Inflammatory macrophage treated with lipopolysaccharide for 4 hours (primary cell): ENCODE measurements at places on chromosomes 1 and 21.

DNA sequence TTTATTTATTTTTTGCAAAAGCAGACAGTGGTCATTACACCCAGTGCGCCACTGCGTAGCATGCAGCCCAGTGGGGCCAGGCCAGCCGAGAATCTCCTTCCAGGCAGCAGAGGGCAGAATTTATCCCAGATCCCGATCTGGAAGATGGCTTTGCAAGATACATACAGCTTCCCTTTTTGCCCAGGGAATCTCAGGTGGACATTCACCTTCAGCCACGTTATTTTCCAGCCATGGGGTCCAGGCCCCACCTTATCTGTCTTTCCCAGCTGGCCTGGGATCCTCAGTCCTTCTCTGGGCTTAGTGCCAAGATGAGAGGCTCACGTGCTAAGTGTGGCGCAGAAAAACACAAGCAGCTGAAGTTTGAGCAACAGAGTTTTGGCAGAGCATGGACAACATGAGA, 123.6 kb downstream of the AJAP1 start:
- no peak for DNase-seq

- DNase-seq, result peak; percentile 46
These were observed 262.1 kb upstream of the SGIP1 start for GRCh38 chr1:66271904-66272254.

- DNase-seq, result no peak
These were observed 46.5 kb downstream of the LUZP1 start for GRCh38 chr1:23122023-23122748.

DNA sequence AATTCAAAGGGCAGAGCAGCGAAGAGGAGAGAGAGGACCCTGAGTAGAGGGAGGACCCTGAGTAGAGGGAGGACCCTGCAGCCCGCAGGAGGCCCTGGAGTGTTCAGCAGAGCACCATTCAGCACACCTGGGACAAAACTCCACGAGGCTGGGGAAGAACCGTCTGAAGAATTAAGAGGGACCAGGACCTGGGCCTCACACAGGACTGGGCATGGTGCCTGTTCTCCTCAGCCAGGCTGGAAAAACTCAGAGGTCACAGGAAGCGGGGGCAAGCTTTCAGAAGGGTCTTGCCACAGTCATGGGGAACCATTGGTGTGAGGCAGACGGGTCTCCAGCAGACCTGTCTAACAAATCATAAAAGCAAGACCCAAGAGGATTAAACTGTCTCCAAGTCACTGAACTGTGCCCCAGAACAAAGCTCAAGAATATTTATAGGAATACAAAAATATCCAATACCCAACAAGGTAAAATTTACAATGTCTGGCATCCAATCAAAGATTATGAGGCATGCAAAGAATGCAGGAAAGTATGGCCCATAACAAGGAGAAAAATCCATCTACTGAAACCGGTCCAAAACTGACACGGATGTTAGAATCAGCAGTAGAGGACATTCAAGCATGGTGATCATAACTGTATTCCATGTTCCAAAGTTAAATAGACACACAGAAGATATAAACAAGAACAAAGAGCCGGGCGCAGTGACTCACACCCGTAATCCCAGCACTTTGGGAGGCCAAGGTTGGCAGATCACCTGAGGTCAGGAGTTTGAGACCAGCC, 30.6 kb downstream of the MORN1 start:
- no peak for DNase-seq

DNA sequence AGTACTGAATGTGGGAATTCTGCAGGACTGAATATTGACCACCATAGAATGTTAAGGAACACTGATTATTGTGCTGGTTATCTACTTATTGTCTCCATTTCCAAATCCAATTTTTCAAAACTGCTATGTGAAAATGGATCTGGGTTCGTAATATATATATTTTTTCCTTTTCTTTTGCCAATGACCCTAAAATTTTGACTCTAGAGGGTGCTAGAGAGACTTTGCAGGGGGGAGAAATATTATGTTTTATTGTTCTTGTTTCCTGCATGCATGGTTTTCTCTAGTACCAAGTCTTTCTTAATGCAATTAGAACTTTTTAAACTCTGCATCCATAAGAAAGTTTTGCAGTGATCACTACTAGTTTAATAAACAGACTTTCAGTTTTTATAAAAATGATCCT, 1256.9 kb downstream of the BRINP3 start:
- no peak for DNase-seq

DNA sequence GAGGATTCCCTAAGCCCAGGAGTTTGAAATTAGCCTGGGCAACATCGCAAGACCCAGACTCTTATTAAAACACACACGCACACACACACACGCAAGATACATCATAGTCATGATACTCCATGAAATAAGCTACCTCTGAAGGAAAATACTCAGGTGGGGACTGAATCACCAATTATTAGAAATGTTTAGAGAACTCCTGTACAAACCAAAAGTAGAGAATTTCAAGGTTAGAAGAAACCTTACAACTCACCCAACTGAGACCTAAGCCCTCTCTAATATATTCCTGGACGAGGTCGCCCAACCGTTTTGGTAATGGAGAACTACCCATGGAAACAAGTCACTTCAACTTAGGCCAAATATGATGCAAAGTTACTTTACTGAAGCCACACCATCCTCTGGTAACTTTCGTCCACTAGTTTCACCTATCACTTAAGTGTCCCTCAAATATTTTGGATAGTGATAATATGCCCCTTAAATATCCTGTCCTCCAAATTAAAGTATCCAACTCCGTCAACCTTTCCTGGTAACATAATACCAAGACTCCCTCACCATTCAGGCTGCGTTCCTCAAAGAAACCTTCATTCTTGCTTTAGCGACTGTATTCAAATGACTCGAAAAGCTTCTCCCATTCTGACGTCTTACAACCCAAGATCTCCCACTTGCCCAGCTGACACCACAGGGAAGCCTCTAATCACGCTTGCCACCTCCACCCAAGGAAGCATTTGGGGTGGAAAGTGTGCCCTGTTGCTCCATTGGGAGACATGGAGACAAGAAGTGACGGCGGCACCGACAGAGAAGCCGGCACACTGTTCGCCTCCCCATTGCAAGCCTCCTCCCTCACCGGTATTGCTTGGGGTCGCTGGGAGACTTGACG, 856 bp downstream of the NRDC start:
- DNase-seq, result peak; percentile 74

DNA sequence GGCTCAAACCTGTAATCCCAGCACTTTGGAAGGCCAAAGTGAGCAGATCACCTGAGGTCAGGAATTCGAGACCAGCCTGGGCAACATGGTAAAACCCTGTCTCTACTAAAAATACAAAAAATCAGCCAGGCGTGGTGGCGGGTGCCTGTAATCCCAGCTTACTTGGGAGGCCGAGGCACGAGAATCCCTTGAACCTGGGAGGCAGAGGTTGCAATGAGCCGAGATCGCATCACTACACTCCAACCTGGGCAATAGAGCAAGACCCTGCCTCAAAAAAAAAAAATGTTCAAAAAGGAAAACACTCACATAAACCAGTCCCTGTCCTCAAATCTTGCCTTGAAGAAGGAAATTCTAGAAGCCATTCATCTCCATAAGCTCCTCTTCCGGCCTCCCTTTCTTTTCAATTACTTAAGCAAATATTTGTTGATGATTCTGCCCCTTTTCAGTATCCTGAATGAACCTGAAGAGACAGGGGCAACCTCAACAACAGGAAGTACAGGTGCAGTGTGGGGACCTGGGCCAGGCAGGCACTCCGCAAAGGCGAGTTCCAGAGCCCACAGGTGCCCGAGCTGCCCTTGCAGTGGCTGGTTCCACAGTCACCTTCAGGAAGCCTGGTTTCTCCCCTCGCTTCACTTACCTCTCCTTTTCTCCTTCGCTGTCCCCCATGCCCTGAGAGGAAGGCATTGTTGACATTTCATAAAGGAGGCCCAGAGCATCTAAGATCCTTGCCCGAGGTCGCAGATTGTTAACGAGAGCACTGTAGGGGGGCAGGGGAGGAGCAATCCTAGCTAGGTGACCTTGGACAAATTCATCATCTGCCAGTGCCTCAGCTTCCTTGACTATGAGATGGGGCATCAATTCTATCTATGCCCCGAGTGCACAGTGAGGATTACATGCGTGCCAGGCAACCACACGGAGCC, 8.9 kb upstream of the LEFTY1 start:
- no peak for DNase-seq

GRCh38 chr1:91791691-91792488, 94.1 kb downstream of the TGFBR3 start:
- DNase-seq, result no peak

DNA sequence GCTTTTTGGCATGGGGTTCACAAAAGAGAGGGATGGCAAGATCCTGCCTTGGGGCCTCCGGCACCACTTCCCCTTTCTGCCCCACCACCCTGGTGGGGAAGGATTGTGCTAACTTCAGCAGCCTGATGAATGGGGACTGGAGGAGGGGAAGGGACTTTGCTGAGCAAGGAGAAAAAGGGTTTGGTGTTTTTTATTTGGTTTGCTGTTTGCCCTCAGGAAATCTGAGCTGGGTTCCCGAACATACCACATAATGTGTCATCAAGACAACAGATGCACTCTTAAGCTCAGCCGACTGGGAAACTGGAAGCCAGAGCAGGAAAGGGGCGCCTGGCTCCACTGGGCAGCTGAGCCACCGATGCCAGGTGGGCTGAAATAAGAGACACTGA, 19.8 kb downstream of the OLFML2B start:
- peak; percentile 55 for DNase-seq

- DNase-seq, result no peak
These were observed 89.7 kb upstream of the IFFO2 start for GRCh38 chr1:19045898-19046880.

- DNase-seq, result no peak
These were observed 110.5 kb upstream of the COL11A1 start for GRCh38 chr1:103218821-103219220.

DNA sequence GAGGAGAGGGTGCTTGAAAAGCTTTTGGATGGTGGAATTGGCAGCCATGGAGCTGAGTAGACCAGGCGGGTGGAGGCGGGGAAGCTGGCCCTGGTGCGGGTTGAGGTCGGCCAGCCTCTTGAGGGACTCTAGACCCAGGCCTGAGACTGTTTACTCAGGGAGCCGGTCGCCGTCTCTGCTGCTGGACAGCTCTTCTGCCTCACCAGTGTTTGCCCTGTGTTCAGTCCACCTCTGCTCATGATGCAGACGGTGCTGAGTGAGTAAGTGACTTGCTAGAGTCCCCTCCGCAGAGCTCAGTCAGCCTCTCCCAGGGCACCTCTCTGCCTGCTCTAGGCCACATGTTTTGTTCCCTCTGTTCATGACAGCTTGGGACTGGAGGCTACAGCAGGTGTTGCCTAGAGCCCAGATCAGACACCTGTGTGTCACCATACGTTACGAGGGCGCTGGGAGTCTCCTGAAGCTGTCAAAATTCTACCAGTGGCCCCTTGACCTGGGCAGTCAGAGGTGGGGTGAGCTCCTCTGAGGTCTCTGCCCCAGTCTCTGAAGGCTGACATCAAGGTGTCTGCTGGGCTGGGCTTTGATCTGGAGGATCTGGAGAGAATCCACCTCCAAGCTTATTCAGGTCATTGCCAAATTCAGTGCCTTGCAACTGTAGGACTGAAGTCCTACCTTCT, 73.5 kb upstream of the WNT4 start:
- DNase-seq, result no peak

DNA sequence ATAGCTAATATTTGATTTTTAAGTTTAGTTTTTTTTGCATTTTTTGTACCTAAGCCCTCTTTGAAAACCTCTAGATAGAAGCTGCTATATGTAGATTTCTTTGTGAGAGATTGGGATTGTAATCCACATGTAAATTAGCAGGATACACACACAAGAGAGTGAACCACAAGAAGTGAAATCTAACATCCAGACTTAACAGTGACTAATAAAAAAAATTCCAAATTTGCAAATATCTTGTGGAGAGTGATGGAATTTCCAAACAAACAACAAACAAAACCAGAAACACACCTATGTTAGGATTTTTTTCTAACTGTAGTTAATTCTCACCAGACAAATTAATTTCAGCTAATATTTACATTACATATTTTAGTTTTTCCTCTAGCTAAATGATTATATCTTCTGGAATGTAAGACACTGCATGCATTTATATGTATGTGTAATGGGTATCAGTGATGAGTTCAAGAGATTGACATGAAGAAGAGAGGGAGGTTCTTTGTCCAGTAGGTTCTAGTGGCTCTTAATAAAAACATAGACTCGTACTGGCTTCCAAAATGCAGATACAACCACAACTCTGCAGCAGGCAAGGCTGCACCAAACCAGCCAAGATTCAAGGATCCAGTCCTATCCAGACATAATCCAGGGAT, 12.8 kb downstream of the CLDN17 start:
- DNase-seq, result no peak

DNA sequence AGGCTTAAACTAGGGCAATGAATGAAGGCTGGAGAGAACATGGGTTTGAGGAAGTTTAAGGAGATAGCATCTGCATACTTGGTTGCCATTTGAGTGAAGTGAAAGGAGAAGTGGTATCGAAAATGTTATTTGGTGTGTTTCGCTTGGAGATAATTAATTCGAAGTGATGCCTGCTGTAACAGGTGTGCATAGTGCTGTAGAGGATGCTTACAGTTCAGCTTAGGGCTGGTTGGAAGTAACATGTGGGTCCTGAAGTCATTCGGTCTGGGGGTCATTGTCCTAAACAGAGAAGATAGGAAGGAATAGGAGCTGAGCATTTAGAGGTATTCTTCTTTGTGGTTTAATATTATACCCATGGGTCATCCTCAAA, 301 bp upstream of the NUDT17 start:
- DNase-seq, result peak; percentile 72

DNA sequence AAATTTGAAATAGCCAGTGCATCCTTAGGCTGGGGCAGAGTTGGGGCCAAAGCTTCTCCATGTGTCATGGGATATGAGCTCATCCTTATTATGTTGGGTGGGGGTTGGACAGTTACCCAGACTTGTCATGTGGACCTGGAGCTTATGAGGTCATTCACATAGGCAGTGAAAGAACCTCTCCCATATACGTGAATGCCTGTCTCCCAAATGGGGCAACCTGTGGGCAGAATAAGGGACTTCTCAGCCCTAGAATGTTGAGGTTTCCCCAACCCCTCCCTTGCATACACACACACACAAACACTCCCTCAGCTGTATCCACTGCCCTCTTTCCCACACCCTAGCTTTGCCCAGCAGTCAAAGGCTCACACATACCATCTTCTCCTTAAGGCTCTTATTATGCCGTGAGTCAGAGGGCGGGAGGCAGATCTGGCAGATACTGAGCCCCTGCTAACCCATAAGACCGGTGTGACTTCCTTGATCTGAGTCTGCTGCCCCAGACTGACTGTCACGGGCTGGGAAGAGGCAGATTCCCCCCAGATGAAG, 2.3 kb upstream of the IVL start:
- DNase-seq, result peak; percentile 4
